Subcutaneous preadipocyte (primary cell): ENCODE measurements at places on chromosomes 2 and 18. TPM values are rescaled to one million over a fixed set of nuclear protein-coding genes. Genes with fewer than 3 reads are reported as not detected.

GPAT2 gene
- total RNA-seq = 12.5 and 21.7 TPM in 2 replicates

ALK gene
- total RNA-seq = not detected in 2 replicates

GREB1 gene
- 0.78 and 1.1 TPM in 2 replicates for total RNA-seq

RAB6C gene
- total RNA-seq = not detected in 2 replicates

SERPINB2 gene
- 1.8 and 3.5 TPM in 2 replicates for total RNA-seq

ALPI gene
- total RNA-seq = not detected in 2 replicates

LAMA3 gene
- 3.9 and 6.6 TPM in 2 replicates for total RNA-seq

REG3A gene
- total RNA-seq = not detected in 2 replicates

ARL5A gene
- 43.4 and 54.5 TPM in 2 replicates for total RNA-seq

FER1L5 gene
- total RNA-seq = under 0.01 and 0.39 TPM in 2 replicates

LHCGR gene
- not detected in 2 replicates for total RNA-seq

PLEK gene
- not detected in 2 replicates for total RNA-seq

AOX1 gene
- total RNA-seq = 183 and 229 TPM in 2 replicates

SLC16A14 gene
- total RNA-seq = under 0.01 and 0.20 TPM in 2 replicates

TRABD2A gene
- 22.4 and 26.2 TPM in 2 replicates for total RNA-seq

ATP6V1B1 gene
- 0.59 and 1.8 TPM in 2 replicates for total RNA-seq

OR6B2 gene
- total RNA-seq = not detected in 2 replicates

SLC23A3 gene
- 0.73 and 1.8 TPM in 2 replicates for total RNA-seq

CGREF1 gene
- total RNA-seq = 7.2 and 14.3 TPM in 2 replicates

DAPL1 gene
- total RNA-seq = not detected in 2 replicates

TDRD15 gene
- not detected in 2 replicates for total RNA-seq

CDH19 gene
- total RNA-seq = not detected in 2 replicates

PRKAG3 gene
- total RNA-seq = 0.37 TPM in 1 of 2 replicates, not detected in the other

INO80D gene
- total RNA-seq = 6.6 and 7.6 TPM in 2 replicates

CACNB4 gene
- 0.37 and 0.39 TPM in 2 replicates for total RNA-seq

SELENOI gene
- total RNA-seq = 20.2 and 32.3 TPM in 2 replicates

HES6 gene
- 1.1 and 1.2 TPM in 2 replicates for total RNA-seq

IL36RN gene
- total RNA-seq = not detected in 2 replicates

METTL21A gene
- total RNA-seq = 7.7 and 8.6 TPM in 2 replicates

ZSWIM2 gene
- not detected in 2 replicates for total RNA-seq

SERPINB12 gene
- total RNA-seq = not detected in 2 replicates

CHRNG gene
- not detected in 2 replicates for total RNA-seq

ZNF2 gene
- total RNA-seq = 7.0 and 7.2 TPM in 2 replicates

ACVR1C gene
- total RNA-seq = under 0.01 TPM in 1 of 2 replicates, not detected in the other

ZBTB7C gene
- under 0.01 TPM in 2 replicates for total RNA-seq

CRYGC gene
- not detected in 2 replicates for total RNA-seq

LRP1B gene
- total RNA-seq = 0.37 and 0.39 TPM in 2 replicates

SCN3A gene
- total RNA-seq = not detected in 2 replicates

UPP2 gene
- total RNA-seq = not detected in 2 replicates

GALNT13 gene
- total RNA-seq = 2.6 and 4.5 TPM in 2 replicates

HNRNPA3 gene
- 32.7 and 38.9 TPM in 2 replicates for total RNA-seq

GAREM2 gene
- total RNA-seq = 0.78 and 1.5 TPM in 2 replicates

SERPINB4 gene
- under 0.01 TPM in 1 of 2 replicates, not detected in the other for total RNA-seq

RIT2 gene
- not detected in 2 replicates for total RNA-seq

WDSUB1 gene
- 7.2 and 7.3 TPM in 2 replicates for total RNA-seq
